CD4-positive, alpha-beta T cell (primary cell): ENCODE measurements at places on chromosomes 6 and 20.

GRCh38 chr6:14450133-14450504, 332.5 kb downstream of the CD83 start:
- no peak for DNase-seq

- no peak for DNase-seq
These were observed 167.5 kb downstream of the VEGFA start for GRCh38 chr6:43937236-43938177.

GRCh38 chr6:127328043-127328609, 15.3 kb downstream of the ECHDC1 start:
- DNase-seq: no peak

- DNase-seq: no peak
These were observed 115.7 kb downstream of the AIG1 start for GRCh38 chr6:143176090-143177021.

GRCh38 chr6:90604546-90604945, 17.7 kb upstream of the MAP3K7 start:
- DNase-seq: no peak
